NCI-H1105 treated with DMSO at 0.1 percent for 48 hours (cell line): ENCODE measurements at places on chromosomes 5 and 9.

DNA sequence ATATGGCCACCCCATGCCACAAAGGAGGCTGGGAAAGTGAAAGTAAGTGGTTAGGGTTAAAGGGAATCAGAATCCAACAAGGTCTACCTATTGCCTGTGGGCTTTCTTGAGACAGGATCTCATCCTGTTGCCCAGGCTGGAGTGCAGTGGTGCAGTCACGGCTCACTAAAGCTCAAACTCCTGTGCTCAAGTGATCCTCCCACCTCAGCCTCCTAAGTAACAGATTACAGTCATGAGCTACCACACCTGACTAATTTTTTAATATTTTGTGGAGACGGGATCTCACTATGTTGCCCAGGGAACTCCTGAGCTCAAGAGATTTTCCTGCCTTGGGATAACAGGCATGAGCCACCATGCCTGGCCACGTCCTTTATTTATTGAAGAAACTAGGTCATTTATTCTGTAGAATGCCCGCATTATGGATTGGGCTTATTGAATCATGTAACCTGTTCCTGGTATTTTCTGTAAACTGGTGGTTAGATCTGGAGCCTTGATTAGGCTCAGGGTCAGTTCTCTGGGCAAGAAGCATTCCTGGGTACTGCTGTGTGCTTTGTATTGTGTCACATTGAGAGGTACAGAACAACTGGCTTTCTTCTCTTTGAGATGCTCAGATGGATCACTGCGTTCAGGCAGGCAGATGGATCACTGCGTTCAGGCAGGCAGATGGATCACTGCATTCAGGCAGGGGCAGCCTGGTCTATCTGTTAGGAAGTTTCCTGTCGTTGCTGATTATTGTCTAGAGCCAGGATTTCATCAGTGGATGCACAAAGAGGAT, 41.6 kb downstream of the ERGIC1 start:
- DNase-seq = no peak

DNA sequence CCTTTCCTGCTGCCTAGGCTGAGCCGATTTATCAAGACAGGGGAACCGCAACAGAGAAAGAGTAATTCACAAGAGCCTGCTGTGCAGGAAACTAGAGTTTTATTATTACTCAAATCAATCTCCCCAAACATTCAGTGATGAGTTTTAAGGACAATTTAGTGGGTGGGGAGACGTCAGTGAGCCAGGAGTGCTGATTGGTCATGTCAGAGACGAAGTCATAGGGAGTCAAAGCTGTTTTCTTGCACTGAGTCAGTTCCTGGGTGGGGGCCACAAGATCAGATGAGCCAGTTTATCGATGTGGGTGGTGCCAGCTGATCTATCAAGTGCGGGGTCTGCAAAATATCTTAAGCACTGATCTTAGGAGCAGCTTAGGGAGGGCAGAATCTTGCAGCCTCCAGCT, 19.0 kb downstream of the SNX24 start:
- DNase-seq = no peak

GRCh38 chr5:170225326-170226128, 7.3 kb upstream of the C5orf58 start:
- DNase-seq = peak; percentile 36

GRCh38 chr5:179488975-179489374, 61.4 kb upstream of the RUFY1 start:
- DNase-seq = no peak

DNA sequence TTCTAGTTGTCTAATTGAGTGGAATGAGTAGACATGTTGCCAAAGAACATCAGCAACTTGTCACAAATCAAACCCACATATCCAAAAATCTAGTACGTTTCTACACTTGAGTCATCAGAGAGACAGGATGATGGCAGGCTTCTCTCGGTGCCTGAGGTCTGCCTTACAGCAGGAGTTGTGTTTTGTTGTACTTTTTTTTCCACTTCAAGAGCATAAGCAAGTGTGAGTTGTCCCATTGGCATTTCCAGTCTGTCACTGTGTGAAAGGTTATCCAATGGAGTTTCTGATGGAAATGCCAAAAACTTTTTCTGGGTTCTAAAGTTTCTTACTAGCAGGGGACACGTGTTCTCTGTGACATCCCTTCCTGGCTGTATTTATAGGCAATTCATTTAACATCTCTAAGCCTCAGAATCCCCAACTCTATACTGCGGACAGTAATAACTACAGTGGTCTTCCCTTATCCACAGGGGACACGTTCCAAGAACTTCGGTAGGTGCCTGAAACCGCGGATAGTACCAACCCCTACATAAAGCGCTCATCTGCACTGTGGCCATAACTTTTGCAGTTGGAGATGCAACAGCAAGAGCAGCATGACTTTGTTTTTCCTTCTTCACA, 246.5 kb downstream of the SYK start:
- no peak for DNase-seq

- no peak for DNase-seq
Observed at GRCh38 chr5:121462441-121462840, 389.2 kb upstream of the FTMT start.

GRCh38 chr5:124649491-124650146, 96.8 kb downstream of the ZNF608 start:
- peak; percentile 92 for DNase-seq

DNA sequence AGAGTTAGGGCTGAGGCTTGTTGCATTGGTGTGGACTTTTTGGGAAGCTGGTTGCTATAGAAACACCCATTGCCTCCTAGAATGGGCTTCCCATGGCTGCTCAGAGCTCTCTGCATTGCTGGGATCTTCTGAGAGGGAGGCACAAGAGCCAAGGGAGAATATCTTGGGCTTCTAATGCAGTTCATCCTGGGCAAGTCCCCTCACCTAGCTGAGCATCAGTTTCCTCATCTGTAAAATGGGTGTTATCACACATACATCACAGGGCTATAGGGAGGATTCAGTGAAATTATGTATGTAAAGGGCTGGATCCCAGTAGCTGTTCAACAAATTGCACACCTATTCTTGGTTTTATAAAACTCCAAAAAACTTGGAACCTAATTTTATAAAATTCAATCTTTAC, 106.1 kb upstream of the ALDH1B1 start:
- DNase-seq = no peak

- no peak for DNase-seq
Observed at GRCh38 chr5:123144096-123144495, 55.1 kb downstream of the PRDM6 start.

DNA sequence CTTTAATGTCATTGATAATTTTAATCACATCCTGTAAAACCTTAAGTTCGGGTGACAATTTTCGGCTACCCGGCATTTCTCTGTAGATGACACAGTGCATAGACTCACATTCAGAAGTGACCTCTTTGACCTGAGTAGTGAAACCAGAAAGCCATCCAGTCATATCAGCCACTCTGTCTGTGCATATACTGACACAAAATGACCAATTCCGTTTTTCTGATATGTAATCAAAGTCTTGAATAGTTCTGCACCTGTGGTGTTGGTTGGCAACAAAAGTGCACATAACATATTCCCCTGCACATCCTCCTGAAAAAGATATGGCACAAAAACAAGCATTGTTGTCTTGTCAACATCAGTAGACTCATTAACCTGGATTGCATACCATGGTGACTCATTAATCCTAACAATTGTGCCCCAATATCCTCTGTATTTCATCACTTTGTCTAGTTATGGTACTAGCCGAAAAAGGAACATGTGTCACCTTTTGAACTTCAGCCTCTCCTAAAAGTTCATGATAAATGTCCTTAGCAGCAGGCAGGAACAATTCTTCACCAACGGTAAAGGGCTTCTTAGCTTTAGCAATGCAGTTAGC, 4.6 kb upstream of the HNRNPA0 start:
- no peak for DNase-seq

GRCh38 chr9:134401391-134401790, 75.1 kb downstream of the RXRA start:
- DNase-seq = no peak

DNA sequence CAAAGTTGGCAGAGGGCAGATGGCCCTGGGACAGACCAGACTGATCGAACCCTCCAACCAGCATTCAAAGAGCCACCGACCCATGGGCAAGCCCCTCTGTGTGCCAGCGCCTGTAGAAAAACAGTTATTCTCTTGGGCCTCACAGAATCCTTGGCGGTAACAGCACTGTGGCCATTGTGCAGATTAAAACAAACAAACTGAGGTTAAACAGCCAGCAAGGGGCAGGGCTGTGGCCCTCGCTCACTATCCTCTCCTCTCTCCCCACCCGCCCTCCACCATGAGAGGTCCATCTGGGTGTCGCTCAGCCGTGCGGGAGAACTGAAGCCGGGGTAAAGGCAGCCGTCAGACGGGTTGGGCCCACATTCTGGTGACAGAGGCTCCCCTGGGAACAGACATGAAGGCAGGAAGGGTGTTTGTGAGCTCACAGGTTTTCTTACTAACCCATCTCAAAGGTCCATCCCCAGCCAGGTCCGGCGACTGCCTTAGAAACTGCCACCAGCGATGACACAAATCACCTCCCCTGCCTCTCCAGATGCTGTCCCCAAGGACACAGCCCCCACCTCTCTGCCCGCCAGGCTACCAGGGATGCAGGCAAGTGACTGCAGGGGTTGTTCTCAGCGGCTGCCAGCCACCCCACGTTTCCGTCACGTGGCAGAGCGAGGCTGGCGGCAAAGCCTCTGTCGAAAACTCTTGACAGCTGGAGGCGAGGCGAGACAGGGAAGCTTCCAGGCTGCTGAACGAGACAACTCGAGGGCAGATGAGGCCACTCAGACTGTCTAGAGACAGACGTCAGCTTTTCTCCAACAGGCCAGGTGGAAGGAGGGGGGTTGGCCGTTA, 75.8 kb upstream of the SARDH start:
- DNase-seq = no peak

GRCh38 chr9:127754099-127755060, 19.3 kb upstream of the TOR2A start:
- DNase-seq = peak; percentile 30

- no peak for DNase-seq
Observed at GRCh38 chr9:97980918-97981845, 2.0 kb upstream of the ANP32B start.

- no peak for DNase-seq
Observed at GRCh38 chr9:94918038-94918753, 191.7 kb downstream of the AOPEP start.

- DNase-seq = no peak
Observed at GRCh38 chr9:124290743-124291554, 33.2 kb downstream of the NEK6 start.

GRCh38 chr9:2809692-2810419, 34.0 kb downstream of the PUM3 start:
- no peak for DNase-seq

DNA sequence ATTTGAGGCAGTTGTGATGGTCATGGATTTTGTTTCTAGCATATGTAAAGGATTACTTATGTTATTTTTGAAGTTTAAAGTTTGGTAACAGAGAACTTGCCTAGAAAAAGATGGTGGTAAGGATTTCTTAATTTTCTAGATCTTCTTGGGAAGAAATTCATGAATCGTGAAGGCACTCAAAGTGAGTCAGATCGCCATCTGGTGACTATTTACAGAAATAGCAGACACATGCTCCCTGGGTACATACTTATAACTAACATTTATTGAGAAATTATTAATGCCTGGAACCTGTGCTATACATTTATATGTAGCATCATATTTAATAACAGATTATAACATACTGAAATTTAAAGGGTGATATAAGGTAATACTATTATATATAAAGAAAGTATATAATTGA, 299.7 kb downstream of the IZUMO3 start:
- DNase-seq = no peak

- DNase-seq = no peak
Observed at GRCh38 chr9:113566712-113567071, 103.2 kb downstream of the RGS3 start.
